AG08396 (cell line): ENCODE measurements at places on chromosomes 1 and 21.

- DNase-seq: no peak
These were observed 3.7 kb downstream of the DMRTB1 start for GRCh38 chr1:53462769-53463501.

DNA sequence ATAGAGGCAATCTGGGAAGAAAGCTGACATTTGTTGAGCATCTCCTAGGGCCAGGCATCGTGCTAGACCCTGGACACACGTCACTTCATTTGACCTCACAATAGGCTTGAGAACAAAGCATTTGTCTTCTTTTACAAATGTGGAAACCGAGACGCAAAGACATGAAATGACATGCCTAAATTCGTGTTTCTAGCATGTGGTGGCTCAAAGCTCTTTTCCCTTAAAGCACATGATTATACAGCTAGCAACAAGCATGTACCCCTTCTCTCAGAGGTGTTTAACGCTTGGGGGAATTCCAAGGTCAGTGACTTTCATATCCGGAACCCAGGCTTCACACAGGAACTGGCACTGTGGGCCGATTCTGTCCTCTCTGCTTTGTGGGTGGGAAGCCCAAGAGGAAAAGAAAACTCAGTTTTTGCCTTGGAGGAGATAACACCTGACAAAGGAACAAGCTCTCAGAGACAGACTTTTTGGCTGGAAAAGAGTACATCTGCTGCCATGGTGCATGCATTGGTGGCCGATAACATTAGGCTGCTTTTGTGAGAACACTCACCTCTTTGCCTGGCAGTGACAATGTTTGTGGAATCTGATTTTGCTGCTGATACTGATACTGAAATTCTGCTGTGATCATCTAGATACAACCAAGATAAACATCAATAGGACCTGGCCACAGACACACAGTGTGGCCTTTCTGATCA is 15.4 kb upstream of the CD2 start:
- DNase-seq: no peak

GRCh38 chr1:219657186-219657585 is 44.3 kb upstream of the ZC3H11B start:
- DNase-seq: no peak

- DNase-seq: no peak
These were observed 165.8 kb upstream of the EDN2 start for GRCh38 chr1:41650028-41650880.
